ENCODE measurements at places on chromosomes 1 and 21.

GRCh38 chr1:88298506-88298905 lies 385.6 kb upstream of the PKN2 start:
- DNase-seq = no peak

GRCh38 chr21:45351526-45352275 lies 53.3 kb upstream of the COL18A1 start:
- DNase-seq = no peak

- no peak for DNase-seq
These were observed 90.6 kb upstream of the GRIK1 start for GRCh38 chr21:30030416-30030815.

GRCh38 chr1:243508303-243508713 lies 252.5 kb downstream of the SDCCAG8 start:
- DNase-seq = no peak

GRCh38 chr1:183159960-183160359 lies 26.1 kb upstream of the LAMC2 start:
- DNase-seq = no peak

DNA sequence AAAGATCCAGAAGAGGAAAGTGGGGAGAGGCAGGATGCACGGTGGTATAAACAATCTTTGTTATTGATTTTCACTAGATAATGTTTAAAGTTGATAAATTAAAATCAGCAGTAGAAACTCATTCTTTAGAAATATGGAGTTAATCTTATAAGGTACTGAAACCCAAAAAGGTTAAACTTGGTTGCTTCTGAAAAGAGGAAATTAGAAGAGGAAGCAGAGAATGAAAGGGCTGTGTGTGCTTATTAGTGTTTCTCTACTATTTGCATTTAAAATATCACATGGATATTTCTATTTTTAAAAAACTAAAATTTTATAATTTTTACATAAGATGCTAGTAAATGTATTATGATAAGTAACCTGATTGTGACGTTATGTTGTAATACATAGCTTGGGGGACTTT lies 24.4 kb downstream of the C1orf141 start:
- no peak for DNase-seq

DNA sequence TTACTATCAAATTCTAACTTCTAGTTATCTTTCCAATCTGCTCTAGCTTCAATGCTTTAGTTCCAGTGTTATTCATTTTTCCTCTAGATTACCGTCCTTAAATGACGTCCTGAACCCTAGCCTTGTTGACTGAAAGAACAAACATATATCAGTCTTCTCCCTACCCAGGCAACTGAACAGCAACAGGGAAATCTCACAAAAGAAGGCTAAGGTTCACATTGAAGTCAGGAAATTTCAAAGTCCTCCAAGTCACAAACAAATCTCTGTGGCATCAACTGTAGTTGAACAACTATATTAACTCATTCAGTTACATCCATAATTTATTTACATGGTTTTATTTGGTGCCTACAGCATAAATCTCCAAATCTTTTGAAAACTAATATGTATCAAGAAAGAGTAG lies 19.5 kb downstream of the FOXJ3 start:
- DNase-seq = no peak
